ENCODE measurements at places on chromosomes 3 and 15.

- no peak for DNase-seq
Observed at GRCh38 chr3:147963711-147964110, 554.5 kb downstream of the ZIC1 start.

DNA sequence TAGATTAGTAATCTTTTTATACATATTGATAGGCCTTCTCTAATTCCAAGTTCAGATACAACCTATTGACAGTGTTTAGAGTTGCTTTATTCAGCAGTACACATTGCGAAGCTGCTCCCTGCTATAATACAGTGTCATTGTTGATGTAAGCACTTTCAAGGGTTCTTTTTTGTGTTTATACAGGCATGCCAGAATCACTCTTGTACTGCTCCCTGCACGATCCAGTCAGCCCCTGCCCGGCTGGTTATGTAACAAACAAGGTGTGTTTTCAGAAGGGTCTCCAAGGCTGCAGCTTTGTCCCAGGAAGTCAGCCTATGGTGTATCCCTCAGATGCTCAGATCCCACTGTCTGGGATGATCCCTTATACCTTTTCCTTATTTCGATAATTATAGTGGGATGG, 11.3 kb downstream of the QTRT2 start:
- DNase-seq, result no peak

DNA sequence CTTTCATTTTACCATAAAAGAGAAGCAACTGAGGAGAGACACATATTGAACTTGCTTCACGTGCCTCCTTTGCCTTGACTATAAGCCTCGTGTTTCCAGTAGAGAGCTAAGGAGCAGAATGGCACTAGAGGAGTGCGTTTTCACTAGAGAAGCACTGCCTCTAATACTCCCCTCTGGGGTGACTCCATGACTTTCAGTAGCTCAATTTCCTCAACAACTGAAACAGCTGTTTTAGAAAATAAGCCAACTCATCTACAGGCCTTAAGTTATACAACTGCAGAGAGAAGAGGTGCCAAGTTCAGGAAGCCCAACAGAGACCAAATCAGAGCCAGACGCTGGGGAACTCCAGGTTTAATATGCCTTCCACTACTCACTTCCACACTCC, 1.9 kb downstream of the UBP1 start:
- DNase-seq, result peak; percentile 19

DNA sequence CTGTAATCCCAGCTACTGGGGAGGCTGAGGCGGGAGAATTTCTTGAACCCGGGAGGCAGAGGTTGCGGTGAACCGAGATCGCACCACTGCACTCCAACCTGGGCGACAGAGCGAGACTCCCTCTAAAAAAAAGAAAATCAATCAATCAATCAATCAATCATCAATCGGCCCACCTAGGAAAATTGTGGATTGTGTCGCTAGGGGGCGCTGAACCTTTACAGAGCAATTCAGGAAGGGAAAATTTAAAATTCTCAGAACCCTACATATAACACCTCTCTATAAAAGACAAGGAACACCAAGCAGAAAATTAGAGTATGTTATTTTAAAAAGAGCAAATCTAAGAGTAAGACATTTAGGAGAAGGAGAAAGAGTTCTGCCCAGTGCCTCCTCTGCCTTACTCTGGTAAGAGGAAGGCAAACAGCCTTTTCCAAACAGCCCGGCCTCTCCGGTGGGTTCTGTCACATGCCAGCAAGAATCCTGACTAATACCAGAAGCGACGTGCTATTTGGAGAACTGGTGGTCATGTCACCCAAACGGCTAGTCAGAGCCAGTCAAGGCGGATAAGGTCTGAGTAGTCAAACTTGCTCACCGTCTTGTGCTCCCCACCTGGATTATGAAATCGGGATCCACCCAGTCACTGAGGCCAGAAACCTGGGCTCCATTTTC, 22.3 kb upstream of the SMCO1 start:
- DNase-seq, result peak; percentile 9

DNA sequence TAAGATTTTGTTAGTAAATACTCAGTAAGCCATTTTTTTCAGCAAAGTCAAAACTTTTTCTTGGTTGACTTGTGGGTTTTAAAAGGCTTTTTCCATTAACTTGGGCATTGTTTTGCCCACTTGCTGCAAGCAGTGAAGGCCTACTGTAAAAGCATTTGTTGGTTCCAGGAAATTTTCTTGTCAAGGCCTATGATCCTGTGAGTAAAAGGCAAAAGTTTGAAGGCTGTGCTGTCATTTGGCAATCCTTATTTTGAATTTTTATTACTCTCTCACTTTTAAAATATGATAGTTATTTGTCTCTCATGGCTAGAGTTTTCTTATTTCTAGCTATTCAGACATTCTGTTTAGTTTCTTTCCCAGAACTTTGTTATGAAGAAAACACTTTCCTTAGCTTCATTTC, 13.0 kb downstream of the P2RY12 start:
- DNase-seq, result no peak

DNA sequence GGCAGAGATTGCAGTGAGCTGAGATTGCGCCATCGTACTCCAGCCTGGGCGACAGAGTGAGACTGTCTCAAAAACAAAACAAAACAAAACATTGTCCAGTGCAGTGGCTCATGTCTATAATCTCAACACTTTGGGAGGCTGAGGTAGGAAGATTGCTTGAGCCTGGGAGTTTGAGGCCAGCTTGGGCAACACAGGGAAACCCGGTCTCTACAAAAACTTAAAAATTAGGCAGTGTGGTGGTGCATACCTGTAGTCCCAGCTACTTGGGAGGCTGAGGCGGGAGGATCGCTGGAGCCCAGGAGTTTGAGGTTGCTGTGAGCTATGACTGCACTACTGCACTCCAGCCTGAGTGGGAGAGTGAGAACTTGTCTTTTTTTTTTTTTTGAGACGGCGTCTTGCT, 27.2 kb upstream of the MOBP start:
- DNase-seq, result no peak

DNA sequence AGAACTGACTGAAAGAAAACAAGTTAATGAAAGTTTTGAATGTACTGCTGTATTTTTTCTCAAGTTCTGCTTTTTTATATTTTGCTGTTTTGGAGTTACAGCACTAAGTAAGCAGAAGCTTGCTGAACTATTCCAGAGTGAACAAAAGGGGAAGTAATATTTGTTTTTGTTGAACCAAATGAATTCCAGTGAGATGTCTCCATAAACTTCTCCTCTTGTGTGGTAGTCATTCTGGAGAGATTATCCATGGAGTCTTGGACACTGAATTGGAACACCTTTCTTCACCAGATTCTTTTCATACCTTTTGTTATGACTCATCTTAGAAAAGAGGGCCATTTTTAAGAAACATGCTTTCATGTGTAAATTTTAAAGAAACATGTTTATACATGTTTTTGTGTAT, 8.8 kb downstream of the ANKUB1 start:
- peak; percentile 66 for DNase-seq

GRCh38 chr3:173465112-173465511, 67.6 kb downstream of the NLGN1 start:
- peak; percentile 69 for DNase-seq

GRCh38 chr15:78282324-78282723, 17.1 kb downstream of the SKIC8 start:
- no peak for DNase-seq

GRCh38 chr3:186724911-186725310, 7.8 kb downstream of the KNG1 start:
- DNase-seq, result no peak

DNA sequence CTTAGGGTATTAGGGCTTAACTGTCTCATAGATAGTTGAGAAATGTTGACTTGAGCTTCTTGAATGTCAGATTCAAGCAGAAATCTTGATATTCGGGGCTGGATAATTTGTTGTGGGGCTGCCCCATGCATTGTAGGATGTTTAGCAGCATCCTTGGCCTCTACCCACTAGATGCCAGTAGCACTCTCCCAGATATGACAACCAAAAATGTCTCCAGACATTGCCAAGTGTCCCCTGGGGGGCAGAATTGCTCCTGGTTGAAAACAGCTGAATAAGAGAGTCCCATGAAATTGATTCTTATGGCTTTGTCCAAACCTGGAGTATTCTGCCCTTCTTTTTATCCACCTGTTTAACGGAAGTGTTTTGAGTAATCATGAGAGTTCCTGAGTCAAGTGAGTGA, 15.9 kb upstream of the LCMT2 start:
- DNase-seq, result no peak

DNA sequence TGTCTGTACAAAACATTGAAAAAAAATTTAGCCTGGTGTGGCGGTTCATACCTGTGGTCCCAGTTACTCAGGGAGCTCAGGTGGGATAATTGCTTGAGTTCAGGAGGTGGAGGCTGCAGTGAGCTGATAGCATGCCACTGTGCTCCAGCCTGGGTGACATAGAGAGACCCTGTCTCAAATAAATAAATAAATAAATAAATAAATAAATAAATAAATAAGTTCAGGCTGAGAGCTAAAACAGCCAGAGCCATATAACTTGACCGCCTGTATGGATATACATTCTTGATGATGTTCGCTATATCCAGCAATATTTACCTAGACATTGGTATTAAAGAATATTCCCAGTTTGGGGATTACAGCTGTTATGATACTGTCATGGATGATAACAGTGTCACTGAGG, 146.9 kb downstream of the KCNH8 start:
- no peak for DNase-seq

GRCh38 chr3:64022451-64023186, 675 bp downstream of the PSMD6 start:
- DNase-seq, result peak; percentile 43

DNA sequence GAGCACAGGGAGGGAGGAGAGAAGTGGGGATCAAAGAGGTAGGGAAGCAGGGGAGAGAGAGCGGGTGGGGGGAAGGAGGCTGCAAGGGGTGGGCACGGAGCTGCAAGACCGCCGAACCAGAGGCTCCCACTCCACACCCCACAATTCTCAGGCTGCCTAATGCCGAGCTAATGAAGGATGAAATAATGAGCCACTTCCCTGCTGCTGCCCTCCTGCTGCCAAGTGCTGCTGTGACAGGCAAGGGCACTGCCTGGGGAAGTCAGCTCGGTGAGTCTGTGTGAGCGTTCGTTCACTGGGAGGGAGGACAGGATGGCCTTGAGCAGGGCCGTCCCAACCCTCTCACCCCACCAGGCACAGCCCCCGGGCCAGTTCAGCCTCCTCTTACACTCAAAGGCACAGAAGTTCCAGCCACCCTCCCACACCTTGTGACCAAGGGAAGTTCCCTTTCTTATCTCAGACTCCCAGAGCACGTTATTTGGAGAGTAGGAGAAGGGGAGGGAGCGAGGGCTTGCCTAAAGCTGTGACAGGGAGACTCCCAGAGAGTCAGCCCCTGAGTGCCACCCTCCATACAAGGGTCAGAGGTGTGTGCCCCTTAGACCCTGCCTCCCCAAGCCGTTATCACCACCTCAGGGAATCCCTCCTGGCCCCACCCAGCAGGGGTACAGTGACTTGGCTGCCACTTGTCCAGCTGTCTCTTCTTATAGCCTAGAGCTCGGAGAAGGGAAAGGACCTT, 12.4 kb downstream of the GLYCTK start:
- DNase-seq, result no peak

GRCh38 chr3:17740721-17741141, 1.7 kb downstream of the TBC1D5 start:
- peak; percentile 33 for DNase-seq

GRCh38 chr15:39465843-39466749, 114.8 kb upstream of the THBS1 start:
- no peak for DNase-seq

DNA sequence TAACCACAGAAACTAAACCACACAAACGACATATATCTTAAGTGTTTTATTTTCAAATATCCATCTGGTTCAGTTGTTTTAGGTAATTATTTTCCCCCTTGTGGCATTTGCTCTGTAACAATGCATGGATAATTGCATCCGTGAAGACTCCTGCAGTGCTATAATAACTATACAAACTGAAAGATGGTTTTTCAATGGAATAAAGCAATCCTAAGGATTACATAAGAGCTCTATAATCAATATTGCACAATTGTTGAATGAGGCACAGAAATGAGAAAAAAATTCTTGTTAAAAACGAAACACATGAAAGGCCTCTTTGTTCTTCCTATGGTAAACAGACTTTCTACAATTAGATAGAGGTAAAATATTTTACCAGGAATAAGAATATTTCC, 446.0 kb upstream of the EPHA3 start:
- no peak for DNase-seq

DNA sequence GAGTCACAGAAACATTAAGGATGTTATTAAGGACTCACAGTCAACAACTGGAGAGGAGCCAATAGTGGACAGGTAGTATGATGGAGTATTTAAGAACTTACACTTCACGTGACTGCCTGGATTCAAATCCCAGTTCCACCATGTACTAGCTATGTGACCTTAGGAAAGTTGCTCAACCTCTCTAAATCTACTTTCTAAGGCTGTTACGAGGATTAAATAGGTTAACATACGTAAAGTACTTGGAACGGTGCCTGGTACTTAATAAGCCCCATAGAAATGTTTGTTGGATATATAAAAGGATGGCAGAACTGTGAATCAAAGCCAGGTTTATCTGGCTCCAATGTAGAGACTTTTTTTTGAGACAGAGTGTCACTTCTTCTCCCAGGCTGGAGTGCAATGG, 24.4 kb downstream of the THRB start:
- DNase-seq, result no peak

GRCh38 chr15:31457161-31457560, 130.5 kb downstream of the KLF13 start:
- DNase-seq, result no peak

- DNase-seq, result no peak
Observed at GRCh38 chr15:88038261-88038660, 218.3 kb downstream of the NTRK3 start.

DNA sequence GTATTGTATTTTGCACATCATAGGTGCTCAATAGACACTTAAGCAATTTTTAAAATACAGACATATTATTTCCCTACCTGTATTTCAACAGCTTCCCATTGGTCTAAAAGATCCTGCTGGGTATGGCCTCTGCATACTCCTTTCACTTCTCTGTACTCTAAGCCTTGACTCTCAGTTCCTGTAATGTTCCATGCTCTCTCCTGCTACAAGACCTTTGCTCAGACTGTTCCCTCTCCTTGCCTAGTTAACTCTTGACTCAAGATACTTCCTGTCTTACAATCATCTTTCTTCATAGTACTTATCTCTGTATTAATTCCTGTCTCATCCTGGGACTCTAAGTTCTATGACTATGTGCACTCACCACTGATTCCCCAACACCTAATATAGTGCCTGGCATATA, 1.7 kb downstream of the SCN11A start:
- DNase-seq, result no peak

DNA sequence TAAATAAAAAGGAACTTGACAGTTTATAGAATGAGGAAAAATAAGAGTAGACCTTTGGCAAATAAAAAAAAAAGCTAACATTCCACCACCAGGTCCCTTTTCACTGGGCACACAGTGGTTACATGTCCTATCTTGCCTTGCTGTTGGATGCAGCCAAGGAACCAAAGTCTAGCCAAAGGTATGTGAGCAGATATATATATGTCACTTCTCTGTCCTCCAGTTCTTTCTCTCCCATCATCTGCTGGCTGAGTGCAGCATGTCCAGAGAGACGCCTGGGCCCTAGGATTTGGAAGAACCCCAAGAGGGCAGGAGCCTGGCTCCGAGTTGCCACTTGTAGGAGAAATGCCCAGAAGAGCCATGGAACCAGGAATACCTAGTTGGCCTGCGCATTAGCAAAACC, 104.7 kb downstream of the SERPINI1 start:
- DNase-seq, result no peak

Measured in ACHN (cell line).